Osteoblast (primary cell): ENCODE measurements at places on chromosomes 2 and 18.

GRCh38 chr2:221635949-221636348 is 63.8 kb upstream of the EPHA4 start:
- DNase-seq = peak; percentile 26

DNA sequence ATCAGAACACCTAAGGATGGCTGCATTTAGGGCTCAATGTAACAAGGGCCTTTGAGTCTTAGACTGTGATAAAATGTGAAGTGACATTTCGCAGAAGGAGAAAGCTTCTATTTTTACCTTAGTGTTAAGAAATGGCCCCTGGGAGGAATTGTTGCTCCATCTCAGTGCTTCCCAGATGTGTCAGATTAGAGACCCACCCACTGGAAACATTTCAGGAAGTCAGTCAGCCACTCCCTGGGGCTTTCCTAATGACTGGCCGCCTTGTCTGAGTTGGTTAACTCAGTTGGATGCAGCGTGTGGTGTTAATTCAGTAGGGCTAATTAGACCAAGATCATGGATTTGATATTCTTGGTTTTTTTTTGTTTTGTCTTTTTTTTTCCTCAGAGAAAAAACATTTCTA is 355.9 kb downstream of the PIK3C3 start:
- no peak for DNase-seq

DNA sequence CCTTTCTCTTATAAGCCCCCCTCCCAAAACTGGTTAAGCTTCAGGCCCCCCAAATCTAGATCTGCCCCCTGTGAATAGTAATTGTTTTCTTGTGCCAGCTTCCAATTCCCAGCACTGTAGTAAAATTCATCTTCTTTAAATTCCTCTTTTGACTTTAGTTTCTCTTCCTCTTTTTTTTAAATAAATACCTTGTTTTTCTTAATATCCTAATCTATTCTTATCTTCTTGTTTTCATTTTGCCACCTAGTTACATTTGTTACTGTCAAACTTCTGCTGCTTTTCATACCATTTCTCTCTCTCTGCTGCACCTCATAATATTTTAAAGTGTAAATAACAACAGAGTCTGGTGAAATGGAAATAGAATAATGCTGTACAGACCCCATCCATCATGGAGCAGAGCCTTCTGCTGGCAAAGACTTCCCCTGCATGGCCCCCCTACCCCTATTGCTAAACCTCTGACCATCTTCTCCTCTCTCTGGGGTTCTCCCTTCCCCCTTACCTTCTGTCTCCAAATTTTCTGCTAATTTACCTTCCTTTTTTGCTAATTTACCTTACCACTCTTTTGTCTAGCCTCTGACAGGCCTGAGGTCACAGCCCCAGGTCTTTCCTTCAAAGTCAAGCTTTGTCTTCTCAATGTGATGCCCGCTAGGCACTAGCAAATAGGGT is 94.9 kb upstream of the PAPOLG start:
- DNase-seq = no peak

GRCh38 chr2:198874472-198874858 is 583.3 kb downstream of the SATB2 start:
- no peak for DNase-seq

DNA sequence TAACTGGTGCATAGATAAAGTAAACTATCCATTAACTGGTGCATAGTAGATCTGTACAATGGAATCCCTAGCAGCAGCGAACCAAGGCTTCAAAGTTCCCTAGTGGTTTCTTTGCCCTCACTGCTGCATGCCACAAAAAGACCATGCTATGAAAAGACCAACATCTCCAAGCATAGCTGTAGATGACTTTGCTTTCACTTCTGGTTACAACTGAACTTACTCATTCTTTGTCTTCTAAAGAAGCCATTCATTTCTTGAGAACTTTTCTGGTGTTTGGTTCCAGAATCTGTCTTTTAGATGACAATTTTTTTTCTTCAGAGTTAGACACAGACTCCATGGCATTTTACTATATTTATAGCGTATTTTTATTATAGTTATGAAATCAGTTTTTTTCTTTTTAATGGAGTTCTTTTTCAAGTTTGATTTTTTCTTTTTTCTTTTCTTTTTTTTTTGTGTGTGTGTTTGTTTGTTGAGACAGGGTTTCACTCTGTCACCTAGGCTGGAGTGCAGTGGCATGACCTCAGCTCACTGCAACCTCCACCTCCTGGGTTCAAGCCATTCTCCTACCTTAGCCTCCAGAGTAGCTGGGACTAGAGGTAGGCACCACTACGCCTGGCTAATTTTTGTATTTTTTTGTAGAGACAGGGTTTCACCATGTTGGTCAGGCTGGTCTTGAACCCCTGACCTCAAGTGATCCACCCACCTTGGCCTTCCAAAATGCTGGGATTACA is 63.6 kb downstream of the SLC35F5 start:
- no peak for DNase-seq

DNA sequence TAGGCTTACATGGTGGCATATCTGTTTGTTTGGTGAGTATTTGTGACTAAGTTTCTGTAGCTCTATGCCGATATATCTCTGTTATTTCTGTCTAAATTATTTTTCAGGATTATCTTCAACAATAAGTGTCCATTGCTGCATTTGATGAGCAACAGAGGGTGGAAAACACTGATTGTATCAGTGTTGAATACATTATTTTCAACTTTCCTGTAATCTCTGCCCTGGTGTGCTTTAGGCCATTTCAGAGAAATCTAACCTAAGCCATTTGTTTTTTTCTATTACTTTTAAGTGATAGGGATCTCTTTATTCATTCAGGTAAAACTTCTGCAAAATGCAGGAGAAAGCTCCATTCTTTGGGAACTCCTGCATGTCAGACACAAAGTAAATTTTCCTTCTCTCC is 654.5 kb downstream of the RNF144A start:
- no peak for DNase-seq

- no peak for DNase-seq
These were observed 52.3 kb upstream of the ZNF516 start for GRCh38 chr18:76547296-76547695.

GRCh38 chr2:141381946-141382345 is 748.9 kb downstream of the LRP1B start:
- no peak for DNase-seq

- no peak for DNase-seq
These were observed 86.0 kb downstream of the MAPRE2 start for GRCh38 chr18:35127201-35127600.

DNA sequence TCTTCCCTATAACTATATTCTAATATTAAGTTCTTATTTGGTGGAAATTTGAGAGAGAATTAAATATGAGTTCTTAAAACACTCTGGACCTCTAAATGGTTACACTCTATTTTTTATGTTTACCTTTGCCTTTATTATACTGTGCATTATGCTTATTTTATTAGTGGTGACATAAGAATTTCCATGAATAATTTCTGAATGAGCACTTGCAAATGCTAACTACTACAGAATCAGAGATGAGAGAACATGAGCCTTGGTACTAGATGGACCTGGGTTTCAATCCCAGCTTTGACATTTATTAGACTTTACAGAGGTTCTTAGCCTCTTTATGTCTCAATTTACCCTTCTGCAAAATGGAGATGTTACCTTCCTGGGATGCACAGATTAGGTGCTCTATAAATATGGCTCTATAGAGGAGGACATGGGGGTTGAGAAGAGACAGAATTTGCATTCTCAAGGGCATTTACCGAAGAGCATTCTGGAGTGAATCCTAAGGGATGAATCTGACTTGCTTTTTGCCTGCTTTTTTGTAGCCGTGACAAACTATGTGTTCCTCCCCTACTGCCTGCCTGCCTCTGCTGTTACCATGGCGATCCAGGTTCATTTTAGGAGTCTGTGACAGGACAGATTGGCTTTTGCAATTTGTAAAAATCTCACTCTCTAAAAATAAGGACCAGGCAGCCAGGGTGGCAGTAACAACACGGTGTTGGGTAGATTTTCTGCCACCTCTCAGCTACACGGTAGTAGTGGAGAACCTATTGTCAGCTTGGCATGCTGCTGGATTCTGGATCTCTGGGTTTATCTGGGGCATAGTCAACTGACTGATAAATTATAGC is 20.7 kb upstream of the CNRIP1 start:
- DNase-seq = no peak

DNA sequence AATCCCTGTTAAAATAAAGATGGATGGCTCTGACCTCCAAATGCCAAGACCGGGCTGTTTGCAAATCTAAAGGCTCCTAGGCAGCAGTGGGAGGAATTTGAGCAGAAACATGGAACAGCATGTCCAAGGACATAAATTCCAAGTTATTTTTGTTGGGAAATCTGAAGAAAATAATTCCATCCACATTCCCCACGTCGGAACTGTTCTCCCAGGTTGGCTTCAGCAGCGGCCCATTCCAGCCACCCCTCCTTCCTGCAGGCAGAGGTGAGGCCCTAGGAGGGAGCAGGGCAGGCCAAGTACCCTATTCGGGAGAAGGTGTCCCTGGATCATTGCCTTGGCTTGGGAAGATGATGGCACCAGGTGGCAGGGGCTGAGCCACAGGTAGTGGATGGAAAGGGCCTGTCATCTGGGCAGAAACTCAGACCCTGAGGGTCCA is 117.1 kb downstream of the CAPN13 start:
- no peak for DNase-seq

DNA sequence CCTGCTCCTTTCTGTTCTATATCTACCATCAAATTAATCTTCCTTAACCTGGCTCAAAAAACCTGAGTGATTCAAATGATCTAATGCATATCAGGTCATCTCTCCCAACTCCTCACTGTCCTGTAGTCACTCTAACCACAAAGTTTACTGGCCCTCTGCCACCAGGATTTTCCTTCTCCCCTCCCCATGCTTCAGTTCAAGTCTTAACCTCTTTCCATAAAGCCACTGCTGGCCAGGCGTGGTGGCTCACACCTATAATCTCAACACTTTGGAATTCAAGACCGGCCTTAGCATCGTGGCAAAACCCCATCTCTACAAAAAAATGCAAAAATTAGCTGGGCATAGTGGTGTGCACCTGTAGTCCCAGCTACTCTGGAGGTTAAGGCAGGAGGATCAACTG is 7.5 kb upstream of the SP3 start:
- DNase-seq = no peak

GRCh38 chr2:49154140-49154539 is at the start of gene FSHR:
Gene FSHR, minus strand, starts transcription at chr2:49154515. Its CDS starts 98 bp downstream, at chr2:49154417.
- DNase-seq = no peak

- peak; percentile 91 for DNase-seq
These were observed 372.8 kb downstream of the MTX2 start for GRCh38 chr2:176642074-176642473.

DNA sequence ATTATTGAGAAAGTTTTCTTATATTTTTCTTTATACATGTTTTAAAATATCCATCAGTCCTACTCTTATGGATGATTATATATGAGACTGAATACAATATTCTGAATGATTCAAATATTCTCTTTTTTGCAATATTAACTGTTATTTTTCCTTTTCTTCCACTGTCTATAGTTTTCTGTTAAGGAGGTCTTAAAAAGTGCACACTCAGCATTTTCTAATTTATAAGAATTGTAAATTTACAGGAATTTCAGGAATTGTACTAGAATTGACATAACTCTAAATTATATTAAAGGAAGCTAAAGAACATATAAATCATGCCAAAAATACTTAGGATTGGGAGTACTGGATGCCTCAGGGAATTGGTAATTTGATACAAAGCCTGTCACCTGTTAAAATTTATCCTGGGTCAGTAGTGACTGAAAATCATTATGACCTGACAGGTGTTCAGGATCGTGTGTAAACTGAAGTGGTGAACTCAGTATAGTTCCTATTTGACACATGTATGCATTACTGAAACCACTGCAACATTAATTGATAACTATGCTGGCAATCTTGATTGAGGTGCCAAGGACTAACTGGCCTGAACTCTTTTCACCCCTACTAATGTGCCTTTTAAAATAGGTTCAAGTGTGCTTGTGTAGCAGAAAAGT is 30.4 kb downstream of the MSTN start:
- DNase-seq = no peak
